ENCODE measurements at places on chromosomes 13 and 19.

GRCh38 chr13:74003374-74003773, 130.8 kb downstream of the KLF12 start:
- no peak for DNase-seq

- DNase-seq, result no peak
These were observed 64.2 kb upstream of the GTF2F2 start for GRCh38 chr13:45055902-45056648.

- DNase-seq, result no peak
These were observed 1332.0 kb upstream of the PCDH20 start for GRCh38 chr13:62747629-62748028.

DNA sequence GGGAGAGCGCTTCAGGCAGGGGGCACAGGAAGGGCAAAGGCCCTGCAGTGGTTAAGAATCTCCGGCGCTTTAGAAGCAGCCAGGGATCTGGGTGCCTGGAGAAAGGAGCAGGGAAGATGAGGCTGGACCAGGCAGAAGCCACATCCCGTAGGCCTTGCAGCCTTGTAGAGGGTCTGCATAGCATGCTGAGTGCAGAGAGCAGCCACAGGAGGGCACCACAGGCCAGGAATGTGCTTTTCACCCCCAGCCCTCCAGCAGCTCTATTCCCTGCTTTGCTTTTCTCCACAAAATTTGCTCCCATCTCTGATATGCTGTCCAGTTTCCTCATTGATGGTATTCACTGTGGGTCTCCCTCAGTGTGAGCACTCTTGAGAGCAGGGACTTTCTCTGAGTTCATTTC, 5.7 kb downstream of the WDR62 start:
- DNase-seq, result no peak

DNA sequence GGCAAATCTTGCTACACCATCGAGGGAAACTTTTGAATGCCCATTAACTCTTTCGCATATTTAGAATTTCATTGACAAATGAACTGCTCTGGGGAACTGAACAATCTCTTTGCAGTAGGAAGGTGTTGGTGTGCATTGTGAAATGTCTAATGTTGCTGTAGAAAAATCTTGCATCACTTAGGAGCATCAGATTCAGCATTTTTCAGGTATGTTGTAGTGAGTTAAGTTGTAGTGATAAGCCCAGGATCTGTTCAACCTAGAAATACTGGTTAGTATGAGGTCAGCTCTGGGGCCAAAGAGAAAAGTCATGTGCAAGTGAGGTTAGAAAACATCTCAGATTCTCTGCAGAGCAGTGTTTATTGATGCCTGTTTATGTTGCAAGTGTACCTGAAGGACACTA, 4.1 kb downstream of the FRY start:
- DNase-seq, result no peak

- DNase-seq, result no peak
These were observed 10.7 kb downstream of the MZT1 start for GRCh38 chr13:72716776-72717175.

GRCh38 chr13:30865123-30866049, 40.7 kb upstream of the MEDAG start:
- DNase-seq, result peak; percentile 15

DNA sequence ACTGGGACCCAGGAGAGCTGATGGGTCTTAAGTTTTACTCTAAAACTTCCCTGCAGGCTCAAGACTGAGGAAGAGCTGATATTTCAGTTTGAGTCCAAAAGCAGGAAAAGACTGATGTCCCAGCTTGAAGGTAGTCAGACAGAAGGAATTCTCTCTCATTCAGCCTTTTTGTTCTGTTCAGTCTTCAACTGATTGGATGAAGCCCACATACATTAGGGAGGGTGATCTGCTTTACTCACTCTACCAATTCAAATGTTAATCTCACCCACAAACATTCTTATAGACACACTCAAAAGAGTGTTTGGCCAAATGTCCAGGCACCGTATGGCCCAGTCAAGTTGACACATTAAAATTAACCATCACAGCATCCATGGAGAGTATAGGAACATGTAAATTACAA, 173.5 kb downstream of the KCNRG start:
- no peak for DNase-seq

- no peak for DNase-seq
These were observed 117.6 kb downstream of the DNAJC15 start for GRCh38 chr13:43140985-43141384.

- no peak for DNase-seq
These were observed 733 bp upstream of the CD320 start for GRCh38 chr19:8308891-8309291.

DNA sequence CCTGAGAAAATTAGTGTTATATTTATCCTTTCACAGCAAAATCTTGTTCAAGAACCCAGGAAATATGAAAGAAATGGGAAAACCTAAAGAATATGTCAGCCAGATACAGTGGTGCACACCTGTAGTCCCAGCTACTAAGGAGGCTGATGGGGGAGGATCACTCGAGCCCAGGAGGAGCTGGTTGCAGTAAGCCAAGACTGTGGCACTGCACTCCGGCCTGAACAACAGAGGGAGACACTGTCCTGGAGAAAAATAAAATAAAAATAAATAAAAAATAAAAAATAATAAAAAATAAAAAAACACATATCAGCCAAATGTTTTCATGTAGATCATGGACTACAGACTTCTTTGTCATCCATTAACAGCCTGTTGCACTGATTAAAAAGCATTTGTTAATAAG, 244.8 kb upstream of the KLHL1 start:
- DNase-seq, result no peak

DNA sequence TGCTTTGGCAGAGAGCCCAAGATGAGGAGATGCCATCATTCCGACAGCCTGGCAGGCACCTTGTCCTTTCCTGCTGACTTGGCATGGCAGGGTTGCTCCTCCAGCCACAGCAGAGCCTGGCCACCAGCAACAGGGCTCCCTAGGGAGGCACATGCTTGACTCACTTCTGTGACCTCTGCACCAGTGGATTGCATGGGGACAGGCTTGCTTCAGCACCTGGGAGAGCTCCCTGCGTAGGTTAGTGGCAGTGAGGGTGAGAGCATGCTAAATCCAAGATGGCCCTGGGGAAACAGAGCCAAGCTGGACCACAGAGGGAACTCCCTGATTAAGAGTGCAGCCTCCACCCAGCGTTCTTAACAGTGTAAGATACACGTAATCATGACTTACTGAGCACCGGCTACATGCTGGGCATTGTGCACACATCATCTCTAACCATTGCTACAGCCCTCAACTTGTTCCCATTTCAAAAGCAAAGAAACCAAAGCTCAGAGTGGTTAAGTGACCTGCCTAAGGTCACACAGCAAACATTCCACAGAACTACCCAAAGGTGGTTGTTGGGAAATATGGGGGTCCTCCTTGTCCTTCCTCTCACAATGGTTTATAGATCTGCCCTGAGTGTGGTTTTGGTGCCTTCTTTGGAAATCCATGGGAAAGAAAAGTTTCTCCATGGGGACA, 116.6 kb upstream of the UQCRFS1 start:
- no peak for DNase-seq

- DNase-seq, result no peak
These were observed 82.3 kb downstream of the RNASEH2B start for GRCh38 chr13:50991579-50992521.

DNA sequence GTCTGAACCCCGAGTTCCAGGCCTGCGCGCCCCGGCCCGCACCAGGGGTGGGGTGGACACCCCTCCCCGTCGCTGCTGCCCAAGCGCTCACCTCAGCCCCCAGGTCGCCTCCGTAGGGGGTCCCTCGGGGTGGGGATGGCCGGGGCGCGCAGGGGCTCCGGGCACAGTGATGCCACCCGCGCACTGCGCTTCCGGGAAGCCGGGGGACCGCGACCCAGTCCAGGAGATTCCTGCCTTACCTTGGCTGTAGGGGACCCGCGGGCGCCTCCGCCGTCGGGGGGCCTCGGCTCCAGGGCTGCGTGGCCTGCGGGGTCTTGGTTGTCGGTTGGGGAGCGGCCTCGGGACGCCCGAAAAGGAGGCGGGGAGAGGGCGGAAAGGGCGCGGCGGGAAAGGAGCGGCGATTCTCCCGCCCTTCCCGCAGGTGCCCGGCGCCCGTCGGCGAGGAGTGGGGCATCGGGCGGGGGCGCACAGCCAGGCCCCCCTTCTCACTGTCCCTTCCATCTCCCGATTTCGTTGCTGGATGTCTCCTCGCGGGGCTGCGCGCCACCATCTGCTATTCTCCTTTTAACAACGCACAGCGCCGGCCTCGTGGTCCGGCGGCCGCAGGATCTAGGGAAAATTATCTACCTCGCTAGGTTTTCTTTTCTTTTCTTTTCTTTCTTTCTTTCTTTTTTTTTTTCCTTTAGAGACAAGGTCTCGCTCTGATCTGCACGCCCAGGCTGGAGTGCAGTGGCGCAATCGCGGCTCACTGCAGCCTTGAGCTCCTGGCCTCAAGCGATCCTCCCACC, at the start of gene KEAP1:
Gene KEAP1, minus strand, starts transcription at position 355 of the 788 bp plus-strand sequence. CDS start 3,323 bp downstream, outside the sequence.
- DNase-seq, result no peak

- no peak for DNase-seq
These were observed 139.1 kb downstream of the SLC7A1 start for GRCh38 chr13:29456419-29456818.

DNA sequence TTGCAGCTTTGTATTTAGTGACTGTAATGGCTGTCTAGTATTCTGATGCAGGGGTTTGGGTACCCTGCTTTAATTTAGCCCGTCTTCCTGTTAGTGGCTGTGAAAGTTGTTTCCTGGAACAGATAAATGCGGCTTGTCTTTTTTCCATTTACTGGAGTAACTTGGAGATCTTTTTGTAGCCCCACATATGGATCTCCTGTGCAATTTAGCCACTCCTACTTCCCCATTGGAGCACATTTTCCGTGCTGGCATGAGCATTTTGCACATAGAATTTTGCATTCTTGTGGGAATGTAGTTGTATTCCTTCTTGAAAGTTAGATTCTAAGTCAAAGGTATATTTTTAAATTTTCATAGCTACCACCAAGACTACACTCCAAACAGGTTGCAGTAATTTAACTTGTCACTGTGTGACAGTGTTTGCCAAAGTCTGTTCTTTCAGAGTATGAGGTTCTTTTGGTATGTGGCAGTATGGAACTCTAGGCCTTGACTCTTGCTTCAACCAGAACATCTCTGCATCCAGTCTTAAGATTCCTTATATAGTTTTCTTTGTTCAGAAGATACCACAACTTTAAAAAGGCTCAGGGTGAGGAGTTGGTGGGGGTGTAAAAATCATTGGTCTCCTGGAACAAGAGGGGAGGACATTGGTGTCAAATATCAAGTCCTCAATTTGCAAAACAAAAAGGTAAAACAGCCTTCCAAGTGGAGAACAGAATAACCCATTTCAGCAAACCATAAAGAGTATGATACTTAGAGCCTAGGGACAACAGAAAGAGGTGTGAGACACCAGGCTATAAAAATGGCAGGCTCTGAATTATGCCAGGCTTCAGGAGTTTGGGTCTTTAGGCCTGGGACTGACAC, 21.1 kb upstream of the CCDC97 start:
- DNase-seq, result no peak

DNA sequence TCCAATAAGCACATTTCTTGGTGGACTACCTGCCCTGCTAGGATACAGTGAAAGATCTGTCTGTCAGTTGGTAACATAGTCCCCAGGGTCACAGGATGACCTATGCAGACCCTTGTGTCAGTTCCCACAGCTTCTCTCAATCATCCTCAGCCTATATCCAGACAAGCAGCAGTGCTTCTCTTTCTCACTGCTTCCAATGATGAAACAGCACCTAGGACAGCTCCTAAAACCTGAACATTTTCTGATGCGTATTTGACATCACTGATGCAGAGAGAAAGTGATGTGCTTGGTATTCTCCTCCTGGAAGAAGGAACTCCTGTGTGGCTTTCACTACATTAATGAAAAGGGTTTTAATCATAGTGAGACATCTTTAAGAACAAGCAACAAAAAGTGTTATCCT, 43.7 kb downstream of the ZNF557 start:
- no peak for DNase-seq

DNA sequence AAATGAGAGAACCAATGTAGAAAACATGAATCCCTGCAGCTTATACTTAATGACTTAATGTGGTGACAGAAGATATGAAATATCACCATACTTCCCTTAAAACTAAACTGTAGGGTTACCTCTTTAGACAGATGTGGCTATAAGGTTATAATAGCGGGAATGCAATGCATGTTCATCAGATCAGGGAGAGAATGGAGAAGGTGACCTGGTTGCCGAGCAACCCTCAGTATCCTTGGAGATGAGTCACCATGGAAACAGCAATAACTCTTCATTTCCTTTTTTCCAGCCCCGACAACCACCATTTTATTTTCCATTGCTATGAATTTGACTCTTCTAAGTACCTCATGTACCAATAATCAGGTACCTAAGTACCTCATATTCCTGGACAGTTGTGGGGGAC, 28.0 kb upstream of the ZNF835 start:
- DNase-seq, result no peak

GRCh38 chr13:114043421-114044053, 69.7 kb upstream of the C13orf46 start:
- no peak for DNase-seq

- DNase-seq, result no peak
These were observed 42.6 kb downstream of the EPS15L1 start for GRCh38 chr19:16429066-16429758.

- no peak for DNase-seq
These were observed 108.2 kb downstream of the TNFSF13B start for GRCh38 chr13:108377646-108378206.

DNA sequence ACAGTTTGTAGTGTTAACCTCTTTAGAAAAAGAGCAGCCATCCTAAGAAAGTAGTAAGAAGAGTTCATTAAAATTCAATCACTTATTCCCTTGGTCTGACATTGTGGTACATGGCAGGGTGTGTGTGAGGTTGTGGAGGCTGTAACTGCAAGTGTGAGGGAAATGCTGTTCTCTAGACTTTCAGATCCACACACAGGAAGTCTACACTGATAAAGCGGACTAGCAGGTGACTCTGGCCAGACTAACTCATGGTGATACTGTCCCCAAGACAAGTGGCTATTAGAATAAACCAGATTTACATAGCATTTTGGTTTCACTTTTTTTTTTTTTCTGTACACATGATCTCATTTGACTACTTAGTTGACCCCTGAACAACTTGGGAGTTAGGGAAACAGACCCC, 10.0 kb downstream of the MTIF3 start:
- no peak for DNase-seq
